ENCODE measurements at places on chromosomes 16 and 17.

GRCh38 chr16:66468321-66468965 is 41.3 kb downstream of the BEAN1 start:
- no peak for DNase-seq

GRCh38 chr16:81842564-81843242 is 63.6 kb downstream of the PLCG2 start:
- DNase-seq: no peak

DNA sequence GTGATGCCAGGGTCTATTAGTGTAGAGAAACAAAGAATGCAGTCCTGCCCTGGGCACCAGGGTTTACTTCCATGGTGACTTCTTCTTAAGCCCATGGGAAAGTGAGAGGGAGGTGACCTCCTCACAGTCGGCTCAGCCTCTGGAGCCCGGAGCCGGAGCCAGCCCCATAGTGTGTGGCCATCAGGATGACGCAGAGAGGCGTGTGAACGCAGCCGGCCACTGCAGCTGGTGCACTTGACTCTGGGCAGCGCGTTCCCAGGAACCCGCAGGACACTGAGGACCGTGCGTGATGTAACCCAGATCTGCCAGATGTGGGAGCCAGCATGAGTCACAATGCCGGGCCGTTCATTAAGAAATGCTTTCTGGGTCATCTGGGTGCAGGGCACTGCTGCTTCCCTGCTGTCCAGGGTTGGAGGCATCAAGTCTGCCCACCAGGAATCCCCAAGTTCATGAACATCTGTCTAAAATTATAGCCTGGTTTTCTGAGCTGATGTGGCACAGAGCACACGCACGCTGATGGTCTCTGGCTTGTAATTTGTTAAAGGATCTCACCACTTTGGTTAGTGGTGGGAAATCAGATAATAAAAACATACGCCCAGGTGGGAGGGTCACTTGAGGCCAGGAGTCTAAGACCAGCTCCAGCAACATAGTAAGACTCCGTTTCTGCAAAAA is 114.1 kb downstream of the PITPNC1 start:
- peak; percentile 24 for DNase-seq

DNA sequence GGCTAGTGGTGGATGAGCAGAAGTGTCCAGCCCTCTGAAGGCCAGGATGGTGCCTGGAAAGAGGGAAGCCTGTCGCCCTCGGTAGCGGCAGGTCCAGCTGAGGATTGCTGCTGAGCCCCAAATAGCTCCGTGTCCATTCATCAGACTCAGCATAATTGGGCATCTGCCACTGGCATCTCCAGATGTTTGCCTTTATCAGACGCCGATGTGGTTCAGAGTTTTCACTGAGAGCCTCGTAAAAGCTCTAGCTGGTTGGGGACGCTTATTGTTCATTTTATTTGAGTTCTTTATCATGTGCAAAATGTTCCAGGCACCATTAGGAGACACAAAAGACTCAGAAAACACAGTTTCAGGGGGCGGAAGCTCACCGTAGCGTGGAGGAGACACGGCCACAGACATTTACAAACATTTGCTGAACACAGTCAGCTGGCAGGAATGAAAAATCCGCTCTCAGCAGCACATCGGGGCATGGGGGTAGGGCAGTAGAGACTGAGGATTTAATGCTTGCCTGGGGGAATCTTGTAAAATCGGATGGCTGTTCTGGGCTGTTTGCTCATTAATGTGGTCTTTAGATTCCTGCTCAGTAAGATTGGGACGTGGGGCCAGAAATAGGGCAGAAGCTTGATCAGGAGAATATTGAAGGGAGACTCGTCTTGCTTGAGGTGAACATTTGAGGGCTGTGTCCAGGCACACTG is 41.7 kb downstream of the SMPD3 start:
- peak; percentile 73 for DNase-seq

DNA sequence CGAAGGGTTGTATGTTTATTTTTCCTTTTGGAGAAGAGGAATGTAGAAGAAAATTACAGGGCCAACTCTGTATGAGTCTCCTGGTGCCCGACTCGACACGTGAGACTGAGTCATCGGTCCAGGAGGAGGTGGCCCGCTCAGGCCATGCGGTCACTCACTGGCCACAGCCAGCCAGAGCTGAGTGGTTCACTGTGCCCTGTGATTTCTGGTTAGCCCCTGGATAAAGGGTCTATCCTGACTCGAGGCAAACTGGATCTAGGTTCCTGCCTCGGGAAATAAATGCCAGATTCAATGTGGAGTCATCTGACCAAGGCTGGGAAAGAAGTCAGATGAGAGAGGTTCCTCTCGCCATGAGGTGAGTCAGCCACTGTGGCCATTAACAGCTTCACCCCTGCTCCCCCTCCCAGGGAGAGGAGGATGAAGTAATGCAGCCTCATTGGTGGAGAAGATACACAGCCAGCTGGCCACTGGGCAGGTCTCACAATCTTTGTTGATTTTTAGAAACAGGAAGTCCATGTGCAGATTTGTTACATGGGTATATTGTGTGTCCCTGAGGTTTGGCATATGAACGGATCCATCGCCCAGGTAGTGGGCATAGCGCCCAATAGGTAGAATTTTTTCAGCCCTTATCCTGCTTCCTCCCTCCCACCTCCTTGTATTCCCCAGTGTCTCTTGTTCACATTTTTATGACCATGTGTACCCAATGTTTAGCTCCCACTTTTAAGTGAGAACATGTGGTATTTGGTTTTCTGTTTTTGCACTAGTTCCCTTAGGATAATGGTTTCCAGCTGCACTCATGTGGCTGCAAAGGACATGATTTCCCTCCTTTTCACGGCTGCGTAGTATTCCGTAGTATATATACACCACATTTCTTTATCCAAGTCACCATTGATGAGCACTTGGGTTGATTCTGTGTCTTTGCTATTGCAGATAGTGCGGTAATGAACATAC is 21.7 kb upstream of the USP36 start:
- DNase-seq: no peak

Data from prostate gland (tissue), 2 donors.